Midbrain (tissue), 1 donor: ENCODE measurements at places on chromosomes 11 and 22.
A peak's percentile ranks its signal among the peaks of the same experiment; 100 is the strongest.

- DNase-seq = no peak
These were observed 37.1 kb upstream of the TLCD5 start for GRCh38 chr11:120288021-120288420.

DNA sequence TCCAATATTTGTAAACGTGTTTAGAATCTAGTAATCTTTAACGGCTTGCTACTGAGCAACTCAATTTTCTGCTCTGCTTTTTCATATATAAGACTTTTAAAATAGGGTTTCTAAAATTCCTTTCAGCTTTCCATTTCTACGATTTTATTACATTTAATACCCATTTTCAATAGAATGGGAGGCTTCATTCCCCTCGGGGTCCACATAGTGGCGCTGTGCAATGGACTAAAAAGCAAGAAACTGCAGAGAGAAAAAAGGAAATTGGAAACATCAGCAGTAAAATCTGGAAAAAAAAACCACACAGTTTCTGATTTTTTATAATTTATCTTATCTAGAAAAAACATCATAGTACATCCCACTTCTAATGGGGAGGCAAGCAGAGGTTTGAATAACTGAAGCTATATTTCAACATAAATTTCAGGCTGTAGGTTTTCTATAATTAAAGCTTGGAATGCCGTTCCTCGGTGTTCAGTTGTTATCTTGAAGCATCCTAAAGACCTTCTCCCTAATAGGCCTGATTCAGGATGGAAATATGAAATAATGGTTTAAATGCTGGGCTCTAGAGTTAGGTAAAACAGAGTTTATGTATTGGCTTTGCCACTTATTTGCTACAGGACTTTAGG lies 18.7 kb upstream of the JHY start:
- DNase-seq = peak; percentile 26

GRCh38 chr11:116935089-116935488 lies 97.7 kb upstream of the APOA1 start:
- no peak for DNase-seq

- no peak for DNase-seq
These were observed 18.4 kb upstream of the IL2RB start for GRCh38 chr22:37167981-37168647.

GRCh38 chr22:42519525-42520401 lies at the start of gene RRP7A:
Gene RRP7A, minus strand, starts transcription at chr22:42519796. Its CDS starts 10 bp downstream, at chr22:42519786.
- DNase-seq = peak; percentile 93

DNA sequence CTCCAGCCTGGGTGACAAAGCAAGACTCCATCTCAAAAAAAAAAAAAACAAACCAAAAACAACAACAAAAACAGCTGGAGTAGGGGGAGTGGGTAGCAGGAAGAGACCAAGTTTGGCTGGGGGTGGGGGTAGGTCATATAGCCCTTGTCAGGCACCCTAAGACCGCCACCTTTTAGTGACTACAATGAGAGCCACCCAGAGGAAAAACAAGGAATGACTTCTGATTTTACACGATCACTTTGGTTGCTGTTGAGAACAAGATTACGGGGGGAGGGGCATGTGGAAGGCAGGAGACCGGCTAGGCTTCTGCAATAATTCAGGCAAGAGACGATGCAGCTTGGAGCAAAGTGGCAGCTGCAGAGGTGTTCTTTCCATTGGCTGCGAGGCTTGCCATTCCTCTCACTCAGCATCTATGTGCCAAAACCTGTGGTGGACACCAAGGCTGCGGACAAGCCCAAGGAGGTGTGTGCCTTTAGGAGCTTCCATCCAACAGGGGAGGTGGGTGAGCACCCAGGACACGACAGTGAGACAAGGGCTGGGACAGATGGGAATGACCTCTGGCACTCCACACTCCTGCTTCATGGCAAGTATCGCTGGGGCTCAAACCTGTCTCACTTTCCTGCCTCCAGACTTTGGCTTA lies 1.7 kb downstream of the RPS19BP1 start:
- no peak for DNase-seq

- no peak for DNase-seq
These were observed 176.2 kb downstream of the ETS1 start for GRCh38 chr11:128411150-128411549.

DNA sequence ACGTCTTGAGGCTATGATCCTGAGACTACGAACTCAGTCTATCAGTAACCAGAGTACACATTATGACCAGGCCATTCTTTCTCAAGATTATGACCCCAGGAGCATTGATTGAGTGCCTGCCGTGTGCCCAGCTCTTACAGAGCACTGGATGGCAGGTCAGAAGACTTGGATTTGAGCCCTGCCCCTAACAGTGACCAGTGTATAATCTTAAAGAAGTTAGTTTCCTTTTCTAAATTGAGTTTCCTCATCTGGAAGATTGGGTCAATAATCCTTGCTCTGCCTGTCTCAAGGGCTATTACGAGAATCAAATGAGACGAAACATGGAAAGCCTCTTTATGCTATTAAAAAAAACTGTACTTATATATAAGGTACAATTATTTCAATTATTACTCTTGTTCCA lies 38.2 kb downstream of the SLCO2B1 start:
- no peak for DNase-seq

- no peak for DNase-seq
These were observed 2.0 kb downstream of the PDGFD start for GRCh38 chr11:104161751-104162450.

DNA sequence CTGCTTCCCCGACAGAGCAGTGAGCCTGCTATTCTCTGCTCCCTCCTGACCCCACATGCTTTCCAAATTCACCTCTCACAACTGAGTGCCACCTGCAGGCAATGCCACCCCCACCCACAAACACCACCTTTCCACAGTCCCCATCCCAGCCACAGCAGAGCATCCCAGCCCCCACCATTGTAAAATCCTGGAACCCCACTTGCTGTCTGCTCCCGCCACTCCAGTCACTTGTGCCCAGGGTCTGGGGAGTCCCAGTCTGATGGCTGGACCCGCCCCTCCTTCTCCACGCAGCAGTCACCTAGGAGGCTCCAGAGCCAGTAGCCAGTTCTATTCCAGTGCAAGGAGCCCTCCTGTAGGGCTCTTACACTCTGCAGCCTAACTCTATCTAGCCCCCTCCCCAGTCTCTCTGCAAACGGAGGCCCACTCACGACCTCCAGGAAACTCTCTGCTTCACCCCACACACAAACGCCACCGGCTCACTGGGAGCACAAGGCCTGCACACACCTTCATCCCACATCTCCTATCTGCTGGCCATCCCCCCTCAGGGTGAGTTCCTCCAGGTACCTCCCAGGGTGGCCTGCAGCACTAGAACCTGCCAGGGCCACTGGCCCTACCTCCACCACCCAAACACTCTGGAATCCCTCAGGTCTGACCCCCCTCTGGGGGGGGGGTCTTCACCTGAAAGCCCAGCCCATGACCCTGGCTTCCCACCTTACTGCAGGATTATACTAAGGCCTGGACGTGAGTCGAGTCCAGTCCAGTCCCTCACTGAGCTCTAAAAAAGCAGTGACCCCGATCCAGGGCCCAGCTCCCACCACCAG lies 1.4 kb downstream of the GNB1L start:
- no peak for DNase-seq

DNA sequence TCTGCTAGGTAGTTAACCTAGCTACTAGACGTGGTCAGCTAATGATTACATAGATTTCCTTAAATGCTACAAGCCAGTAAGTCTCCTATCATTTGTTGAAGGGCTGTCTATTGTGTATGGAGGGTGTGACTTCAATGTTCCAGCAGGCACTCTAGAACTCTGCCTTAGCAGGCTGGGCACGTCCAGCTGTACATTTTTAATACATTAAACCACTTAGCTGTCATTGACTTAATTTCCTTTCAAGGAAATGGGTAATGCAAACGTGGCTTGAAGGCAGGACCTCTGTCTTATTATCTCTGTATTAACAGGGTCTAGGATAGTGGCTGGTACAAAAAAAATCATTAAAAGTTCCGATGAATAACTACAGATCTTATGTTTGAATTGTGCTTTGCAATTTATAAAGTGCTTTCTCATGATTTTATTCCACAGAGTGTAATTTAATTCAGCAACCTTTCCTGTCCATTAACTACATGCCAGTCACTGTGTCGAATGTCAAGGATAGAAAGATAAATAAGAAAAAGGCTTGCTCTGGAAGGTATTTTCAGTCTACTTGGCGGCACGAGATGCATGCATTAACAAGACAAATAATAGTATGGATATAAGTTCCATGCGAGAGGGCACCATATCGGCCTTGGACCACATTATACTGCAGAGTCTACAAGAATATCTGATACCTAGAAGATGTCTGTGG lies 60.3 kb downstream of the APOL3 start:
- no peak for DNase-seq

DNA sequence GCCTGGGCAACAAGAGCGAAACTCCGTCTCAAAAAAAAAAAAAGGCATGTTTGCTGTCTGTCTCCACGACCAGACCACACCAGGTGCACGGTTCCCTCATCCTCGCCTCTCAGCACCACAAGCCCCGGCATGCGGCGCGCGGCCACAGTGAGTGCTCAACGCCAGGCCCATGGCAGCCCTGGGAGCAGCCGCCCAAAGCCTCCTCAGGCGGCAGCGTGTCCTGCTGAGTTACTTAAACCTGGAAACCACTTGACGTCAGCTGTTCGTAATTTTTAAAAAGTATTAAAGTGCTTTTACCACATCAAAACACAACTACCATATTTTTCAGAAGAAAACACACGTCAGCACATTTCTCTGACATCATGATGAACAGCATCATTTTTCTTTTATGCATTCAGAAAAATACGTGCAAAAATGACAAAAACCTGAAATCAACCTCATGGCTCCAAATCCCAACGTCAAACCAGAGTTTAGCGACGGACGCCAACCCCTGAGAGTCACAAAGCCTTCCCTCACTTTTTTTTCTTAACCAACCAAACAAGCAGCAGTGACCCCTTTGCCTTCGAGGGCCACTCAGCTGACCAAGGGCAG lies 2.1 kb downstream of the DEAF1 start:
- no peak for DNase-seq

DNA sequence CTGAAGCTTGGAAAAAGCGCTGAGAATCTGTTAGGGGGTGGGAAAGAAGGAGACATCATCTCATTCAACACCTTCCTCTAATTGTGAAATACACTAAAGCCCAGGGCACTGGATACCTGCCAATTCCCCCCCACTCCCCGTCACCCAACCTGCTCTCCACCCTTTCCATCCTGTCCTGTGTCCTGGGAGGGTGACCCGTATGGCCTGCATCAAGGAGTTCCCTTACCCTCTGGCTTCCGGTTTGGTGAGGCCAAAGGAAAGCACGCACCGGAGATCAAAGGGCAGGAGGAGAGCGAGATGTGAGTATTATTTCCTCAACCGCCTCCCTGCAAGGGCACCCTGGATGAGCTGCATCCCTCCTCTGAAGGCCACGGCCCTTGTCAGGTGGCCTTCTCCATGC lies 65.0 kb upstream of the PTPRJ start:
- no peak for DNase-seq

- no peak for DNase-seq
These were observed 566.2 kb downstream of the TBC1D22A start for GRCh38 chr22:47328550-47329243.

GRCh38 chr22:46363611-46364321 lies 28.3 kb downstream of the TRMU start:
- DNase-seq = no peak

- peak; percentile 3 for DNase-seq
These were observed 6.2 kb downstream of the TUB start for GRCh38 chr11:8087185-8087584.

GRCh38 chr22:41619979-41620588 lies 759 bp downstream of the DESI1 start:
- DNase-seq = no peak

DNA sequence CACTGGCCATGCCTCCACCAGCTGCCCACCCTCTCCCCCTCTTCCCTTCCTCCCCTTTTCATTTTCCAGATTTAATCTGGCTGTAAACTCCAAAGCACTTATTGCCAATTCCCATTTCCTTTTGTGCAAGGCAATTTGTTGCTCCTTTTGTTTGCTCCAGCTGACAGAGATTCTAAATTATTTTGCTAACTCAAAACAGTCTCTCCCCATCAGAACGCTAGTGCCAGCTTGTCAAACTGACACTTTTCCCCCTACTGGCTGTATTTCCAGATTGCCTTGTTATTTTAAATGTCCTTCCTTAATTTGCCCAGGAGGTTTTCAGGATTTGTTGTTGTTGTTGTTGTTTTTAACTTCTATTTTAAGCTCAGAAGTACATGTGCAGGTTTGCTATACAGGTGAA lies 57.0 kb upstream of the PAK1 start:
- DNase-seq = no peak

GRCh38 chr22:22465782-22466181 lies 42.8 kb downstream of the ZNF280B start:
- DNase-seq = no peak

DNA sequence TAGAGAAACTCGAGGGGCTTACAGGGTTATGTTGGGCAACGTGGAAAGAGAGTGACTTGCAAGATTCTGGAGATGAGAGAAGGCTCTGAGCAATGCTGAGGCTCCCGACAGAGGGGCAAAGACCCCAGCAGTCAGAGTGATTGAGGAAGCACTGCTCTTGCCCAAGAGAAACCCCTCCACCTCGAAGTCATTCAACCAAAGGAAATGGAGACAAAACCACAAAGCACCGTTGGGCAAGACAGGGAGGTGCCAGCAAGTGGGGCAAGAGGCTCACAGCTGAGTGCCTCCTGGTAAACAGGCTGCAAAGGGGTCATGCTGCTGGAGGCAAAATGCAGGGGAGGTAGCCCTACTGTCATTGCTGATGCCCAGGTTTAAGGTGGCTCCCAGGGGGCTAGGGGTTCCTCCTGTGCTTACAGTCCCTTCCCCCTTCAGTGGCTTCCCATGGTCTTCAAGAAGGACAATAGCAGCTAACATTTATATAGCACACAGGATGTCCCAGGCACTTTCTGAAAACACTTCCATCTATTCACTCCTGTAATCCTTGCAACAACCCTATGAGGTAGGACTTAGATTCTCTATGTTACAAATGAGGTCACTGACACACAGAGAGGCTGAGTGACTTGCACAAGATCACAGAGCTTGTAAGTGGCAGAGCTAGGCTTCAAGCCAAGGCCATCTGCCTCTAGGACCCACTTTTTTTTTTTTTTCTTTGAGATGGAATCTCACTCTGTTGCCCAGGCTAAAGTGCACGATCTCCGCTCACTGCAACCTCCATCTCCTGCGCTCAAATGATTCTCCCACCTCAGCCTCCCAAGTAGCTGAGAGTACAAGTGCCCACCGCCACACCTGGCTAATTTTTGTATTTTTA lies 18.1 kb upstream of the MYH9 start:
- no peak for DNase-seq
